ENCODE measurements at places on chromosomes 1 and 21.

- DNase-seq, result no peak
Observed at GRCh38 chr1:46599059-46599970, 4.8 kb downstream of the MKNK1 start.

GRCh38 chr1:84156210-84156621, 12.1 kb downstream of the PRKACB start:
- no peak for DNase-seq

DNA sequence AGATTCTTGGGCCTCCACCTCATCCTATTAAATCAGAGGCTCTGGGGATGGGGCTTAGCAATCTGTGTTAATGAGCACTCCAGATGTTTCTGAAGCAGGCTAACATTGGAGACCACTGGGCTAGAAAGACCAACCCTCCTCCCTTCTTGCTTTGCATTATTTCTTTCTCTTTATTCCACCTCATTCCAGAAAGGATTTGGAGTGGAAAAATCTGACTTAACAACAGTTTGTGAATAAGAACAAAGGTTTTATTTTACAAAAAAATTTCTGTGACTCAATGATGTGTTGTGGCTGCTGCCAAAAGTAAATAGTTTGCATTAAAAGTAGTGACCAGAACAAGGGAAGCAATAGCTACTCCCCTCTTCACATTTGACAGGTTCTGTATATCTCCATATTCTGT, 79.4 kb downstream of the TGFB2 start:
- no peak for DNase-seq

DNA sequence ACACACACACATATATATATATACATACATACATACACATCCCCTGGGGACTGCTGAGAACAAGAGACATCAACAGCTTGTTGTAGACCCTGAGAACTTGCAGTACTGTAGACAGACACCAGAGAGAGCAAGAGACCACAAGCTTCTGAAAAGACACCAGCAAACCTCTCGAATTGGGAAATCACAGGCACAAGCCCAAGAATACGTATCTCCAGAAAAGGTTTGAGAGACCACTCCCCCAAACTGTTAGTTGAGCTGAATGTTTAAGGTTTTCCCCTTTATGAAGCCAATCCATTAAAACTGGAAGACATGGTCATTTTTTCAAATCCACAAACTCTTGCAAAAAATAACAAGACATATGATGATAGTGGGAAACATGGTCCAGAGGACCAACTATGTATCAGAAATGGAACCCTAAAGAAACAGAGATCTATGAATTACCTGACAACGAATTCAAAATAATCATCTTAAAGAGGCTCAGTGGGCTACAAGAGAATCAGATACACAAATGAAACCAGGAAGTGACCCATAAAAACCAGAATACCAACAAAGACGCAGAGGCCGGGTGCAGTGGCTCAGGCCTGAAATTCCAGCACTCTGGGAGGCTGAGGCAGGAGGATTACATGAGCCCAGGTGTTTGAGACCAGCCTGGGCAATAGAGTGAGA, 45.1 kb downstream of the SLC2A1 start:
- DNase-seq, result no peak

DNA sequence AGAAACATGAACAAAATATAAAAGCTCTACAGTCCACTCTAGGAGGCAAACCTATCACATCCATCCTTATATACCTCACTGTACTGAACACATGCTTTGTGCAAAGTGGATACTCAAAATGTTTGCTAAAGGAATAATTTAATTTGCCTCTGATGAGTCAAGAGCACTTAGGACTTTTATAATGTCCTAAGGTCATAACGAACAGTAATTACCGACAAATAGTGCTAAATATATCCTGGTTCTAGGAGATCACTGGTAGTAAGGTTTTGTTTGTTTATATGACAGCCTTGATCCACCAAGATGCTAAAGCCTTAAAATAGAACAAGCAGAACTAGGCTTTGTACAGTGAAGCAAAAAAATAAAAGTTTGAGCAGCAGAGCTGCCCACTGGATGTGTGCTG, 70.6 kb downstream of the GADD45A start:
- no peak for DNase-seq

Measured in activated gamma-delta T cell (primary cell).